ENCODE measurements at places on chromosomes 7 and 10.

- DNase-seq, result no peak
Observed at GRCh38 chr10:126341491-126341890, 46.8 kb downstream of the ADAM12 start.

DNA sequence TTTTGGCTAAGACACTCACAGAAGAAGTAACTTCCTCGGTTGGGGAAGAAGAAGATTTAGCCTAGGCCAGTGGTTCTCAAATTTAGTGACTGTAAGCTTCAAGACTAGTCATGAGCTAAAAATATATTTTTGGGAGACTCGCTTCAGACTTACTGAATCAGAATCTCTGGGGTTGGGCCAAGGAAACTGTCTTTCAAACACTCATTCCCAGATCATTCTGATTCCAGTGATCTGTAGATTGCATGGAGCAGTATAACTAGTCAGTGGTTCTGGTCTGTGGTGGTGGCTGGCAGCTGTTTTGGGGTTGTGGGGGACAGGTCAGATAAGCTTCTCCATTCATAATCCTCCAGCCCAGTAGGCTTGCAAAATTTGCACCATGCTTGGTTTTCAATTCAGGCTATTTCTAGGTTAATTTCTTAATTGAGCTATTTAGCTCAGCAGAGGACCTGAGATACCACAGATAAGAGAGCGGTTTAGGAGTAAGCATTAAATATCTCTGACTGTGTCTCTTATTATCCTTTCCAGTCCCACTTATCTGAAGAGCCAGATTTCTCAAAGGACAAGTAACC, 3.8 kb upstream of the KAT6B start:
- no peak for DNase-seq

DNA sequence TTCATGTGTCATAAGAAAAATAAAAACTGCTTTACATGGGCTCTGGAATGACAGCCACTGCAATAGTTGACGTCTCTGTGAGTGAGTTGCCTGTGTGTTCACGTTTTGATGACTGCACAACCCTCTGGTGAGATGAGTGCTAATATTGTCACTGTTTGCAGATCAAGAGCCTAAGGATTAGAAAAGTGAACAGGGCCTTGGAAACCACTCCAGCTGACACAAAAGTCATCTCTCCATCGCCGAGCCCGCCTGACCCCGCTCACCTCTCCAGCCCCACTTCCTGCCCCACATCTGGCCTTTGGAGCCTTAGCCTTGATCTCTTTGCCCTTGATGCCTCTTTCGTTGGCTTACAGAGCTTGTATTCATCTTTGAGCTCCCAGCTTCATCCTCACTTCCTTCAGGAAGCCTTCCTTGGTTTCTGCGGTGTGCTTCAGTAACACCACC, 351.7 kb downstream of the TCERG1L start:
- DNase-seq, result no peak

GRCh38 chr7:105838627-105839231, 37.7 kb downstream of the ATXN7L1 start:
- no peak for DNase-seq

- no peak for DNase-seq
Observed at GRCh38 chr7:127177156-127177555, 75.6 kb downstream of the GRM8 start.

DNA sequence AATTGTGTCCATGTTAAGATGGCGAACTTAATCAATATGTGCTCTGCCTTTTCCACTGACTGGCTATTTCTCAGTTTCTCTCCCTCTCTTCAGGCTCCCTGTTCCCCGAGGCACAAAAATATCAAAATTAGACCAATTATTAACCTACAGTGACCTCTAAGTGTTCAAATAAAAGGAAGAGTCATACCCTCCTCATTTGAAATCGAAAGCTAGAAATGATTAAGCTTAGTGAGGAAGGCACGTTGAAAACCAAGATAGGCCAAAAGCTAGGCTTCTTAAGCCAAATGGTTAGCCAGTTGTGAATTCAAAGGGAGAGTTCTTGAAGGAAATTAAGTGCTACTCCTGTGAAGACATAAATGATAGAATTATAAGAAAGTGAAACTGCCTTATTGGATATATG, 81.1 kb upstream of the MBL2 start:
- no peak for DNase-seq

DNA sequence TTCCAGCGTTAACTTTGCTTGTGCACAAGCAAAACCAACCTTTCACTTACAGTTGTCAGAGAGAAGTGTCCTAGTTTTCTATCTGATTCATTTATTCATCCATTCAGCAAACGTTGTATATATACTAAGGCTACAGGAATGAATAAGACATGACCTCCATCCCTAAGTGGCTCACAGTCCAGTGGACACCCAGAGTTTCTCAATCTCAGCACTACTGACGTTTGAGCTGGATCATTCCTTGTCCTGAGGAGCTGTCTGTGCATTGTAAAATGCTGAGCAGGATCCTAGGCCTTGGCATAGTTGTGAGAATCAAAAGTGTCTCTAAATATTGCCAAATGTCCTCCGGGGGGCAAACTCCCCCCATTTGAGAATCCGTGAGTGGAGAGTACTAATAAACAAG, 166.7 kb upstream of the PRKCQ start:
- DNase-seq, result no peak

GRCh38 chr10:128704716-128705115, 578.5 kb upstream of the MKI67 start:
- DNase-seq, result no peak

- no peak for DNase-seq
Observed at GRCh38 chr7:26428571-26428970, 136.9 kb downstream of the SNX10 start.
